ENCODE measurements at places on chromosomes 5 and 9. TPM values are rescaled to one million over a fixed set of nuclear protein-coding genes. Genes with fewer than 3 reads are reported as not detected.

DNA sequence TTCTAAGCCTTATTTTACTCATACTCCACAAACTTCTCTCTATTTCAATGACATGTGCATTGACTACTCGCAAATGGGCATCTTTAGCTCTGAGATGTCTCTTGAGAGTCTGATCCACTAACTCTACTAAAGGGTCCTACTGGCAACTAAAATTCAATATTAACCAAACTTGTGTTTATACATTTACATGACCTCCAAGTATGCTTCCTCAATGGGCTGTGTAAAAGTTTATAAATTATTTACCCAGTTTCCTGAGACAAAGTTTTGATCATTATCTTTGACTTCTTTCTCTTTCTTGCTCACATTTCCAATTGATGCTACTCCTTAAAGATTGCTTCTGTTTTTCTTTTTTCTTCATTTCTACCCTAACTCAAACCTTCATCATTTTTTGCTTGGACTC lies 510.1 kb upstream of the DAB2 start:
- no peak for DNase-seq

Gene KDM3B
- total RNA-seq, result 46.9 TPM

GRCh38 chr9:19493174-19493811 lies 84.5 kb downstream of the ACER2 start:
- peak; percentile 74 for DNase-seq

- DNase-seq, result no peak
Observed at GRCh38 chr9:4010309-4010708, 289.6 kb downstream of the GLIS3 start.

DNA sequence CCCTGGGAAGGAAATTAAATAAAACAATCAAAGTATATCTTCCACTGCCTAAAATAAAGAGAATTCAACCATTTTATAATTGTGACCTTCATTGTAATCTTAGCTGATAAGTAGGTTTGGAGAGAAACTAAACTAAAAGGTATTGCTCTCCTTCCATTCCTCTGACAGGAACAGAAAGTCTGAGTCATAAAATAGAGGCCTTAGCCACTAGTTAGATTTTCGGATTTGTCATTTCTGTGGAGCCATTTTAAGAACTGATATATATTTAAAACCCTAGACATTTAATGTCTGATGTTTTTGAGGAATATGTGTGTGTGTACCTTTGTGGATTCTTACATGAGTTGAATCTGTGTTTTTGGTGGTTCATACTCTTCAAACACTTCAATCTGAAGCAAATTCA lies 11.8 kb upstream of the TMC1 start:
- DNase-seq, result no peak

DNA sequence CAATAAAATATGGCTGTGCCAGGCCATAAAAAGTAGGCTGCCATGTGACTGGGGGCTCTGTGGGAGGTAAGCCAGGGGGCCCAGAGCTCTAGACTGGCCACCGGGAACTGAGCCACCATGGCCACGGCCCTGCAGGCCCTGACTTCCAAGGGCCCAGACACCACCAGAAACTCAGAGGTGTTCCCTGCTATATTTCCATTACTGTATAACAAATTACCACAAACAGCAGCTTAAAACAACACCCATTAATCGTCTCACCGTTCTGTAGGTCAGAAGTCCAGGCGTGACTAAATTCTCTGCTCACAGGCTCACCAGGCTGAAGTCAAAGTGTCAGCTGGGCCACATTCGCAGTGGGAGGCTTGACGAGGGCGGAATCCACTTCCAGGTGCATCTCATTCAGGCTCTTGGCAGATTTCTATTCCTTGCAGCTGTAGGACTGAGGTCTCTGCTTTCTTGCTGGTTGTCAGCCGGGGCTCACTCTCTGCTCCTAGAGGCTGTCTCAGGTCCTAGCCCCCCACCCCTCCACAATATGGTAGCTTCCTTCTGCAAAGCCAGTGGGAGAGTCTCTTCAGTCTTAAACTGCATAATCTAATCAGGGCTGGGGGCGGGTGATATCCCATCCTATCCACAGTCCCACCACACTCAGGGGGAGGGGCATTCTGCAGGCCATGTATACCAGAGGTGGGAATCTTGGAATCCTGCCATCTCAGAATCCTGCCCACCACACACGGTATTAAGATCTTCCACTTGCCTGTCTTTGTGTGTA lies 125.4 kb downstream of the C5orf15 start:
- no peak for DNase-seq

Gene FOXD4L3
- total RNA-seq, result not detected

DNA sequence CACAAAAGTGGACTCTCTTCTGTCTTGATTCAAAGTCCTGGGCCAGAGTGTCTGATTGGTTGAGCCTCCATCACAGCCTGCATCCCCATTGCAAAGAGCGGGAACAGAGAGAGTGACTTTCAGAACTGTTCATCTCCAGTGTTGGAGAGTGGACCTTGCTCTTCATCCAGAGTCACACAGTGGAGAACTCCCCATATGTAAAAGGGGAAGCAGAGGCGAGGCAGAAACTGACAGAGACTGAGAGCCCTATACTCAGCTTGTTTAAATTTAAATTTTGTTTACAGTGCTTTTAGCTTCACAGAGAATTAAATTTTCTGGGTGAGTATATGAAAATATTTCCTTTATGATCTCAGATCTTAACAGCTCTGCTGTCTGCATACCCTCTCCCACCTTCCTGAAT lies 70.0 kb upstream of the SSBP2 start:
- DNase-seq, result no peak

- no peak for DNase-seq
Observed at GRCh38 chr5:160363211-160363610, 7.2 kb downstream of the C1QTNF2 start.

DNA sequence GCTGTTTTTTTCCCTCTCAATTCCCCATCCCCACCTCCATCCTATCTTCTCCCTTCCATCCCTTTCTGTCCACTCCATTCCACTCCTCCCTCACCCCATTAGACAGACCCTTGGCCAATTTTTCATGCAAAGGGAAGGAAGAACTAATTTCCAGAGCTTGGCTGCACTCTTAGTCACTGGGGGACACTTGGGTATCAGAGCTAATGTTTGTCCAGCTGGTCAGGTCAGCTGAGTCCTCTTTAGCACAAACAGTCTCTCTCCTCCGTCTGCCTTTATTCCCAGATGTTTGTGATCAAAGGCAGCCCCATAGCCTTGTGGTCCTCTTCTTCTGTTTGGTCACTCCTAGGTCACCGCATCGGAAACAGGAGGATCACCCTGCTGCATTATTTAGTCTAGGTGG lies 148.5 kb downstream of the NMUR2 start:
- DNase-seq, result no peak

Gene UNC13B
- total RNA-seq, result 12.9 TPM

GRCh38 chr5:107533910-107534876 lies 136.5 kb downstream of the EFNA5 start:
- DNase-seq, result no peak

GRCh38 chr5:169778622-169779596 lies 141.8 kb downstream of the DOCK2 start:
- DNase-seq, result no peak

- DNase-seq, result no peak
Observed at GRCh38 chr9:78905387-78905786, 608.5 kb downstream of the PSAT1 start.

Gene INSYN2B
- 0.75 TPM for total RNA-seq

DNA sequence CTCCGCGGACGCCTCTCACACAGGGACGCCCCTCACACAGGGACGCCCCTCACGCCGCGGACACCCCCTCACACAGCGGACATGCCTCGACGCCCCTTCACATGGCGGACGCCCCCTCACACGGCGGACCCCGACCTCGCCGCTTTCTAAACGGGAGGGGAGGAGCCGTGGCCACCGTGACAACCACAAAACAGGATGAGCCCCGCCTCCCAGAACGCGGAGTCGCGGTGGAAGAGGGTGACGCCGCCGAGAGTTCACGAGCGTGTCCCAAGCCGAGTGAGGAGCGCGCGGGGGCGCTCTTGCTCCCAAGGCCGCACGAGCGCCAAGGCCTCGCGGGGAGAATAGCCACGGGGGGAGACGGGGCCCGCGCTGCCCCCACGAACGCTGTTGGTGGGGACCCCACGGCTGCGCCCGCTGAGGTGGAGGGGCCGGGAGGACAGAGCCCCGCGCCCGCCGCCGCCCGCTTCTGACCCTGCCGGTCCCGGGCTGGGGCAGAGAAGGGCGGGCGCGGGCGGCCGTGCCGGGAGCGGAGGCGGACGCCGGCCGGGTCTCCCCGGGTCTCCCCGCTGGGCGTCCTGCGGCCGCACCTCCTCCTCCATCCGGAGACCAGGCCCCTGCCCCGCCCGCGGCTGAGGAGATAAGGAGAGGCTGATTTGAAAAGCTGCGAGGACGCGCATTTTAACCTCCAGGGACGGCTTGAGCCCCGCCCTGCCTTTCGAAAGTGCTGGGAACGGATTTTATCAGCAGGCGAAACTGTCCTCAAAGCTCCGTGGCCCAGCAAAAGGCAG lies 3.9 kb upstream of the NKD2 start:
- DNase-seq, result peak; percentile 84

Gene SLC45A2
- total RNA-seq, result 0.82 TPM
